Suprapubic skin (tissue), 4 donors: ENCODE measurements at places on chromosomes 6 and 20. TPM values are rescaled to one million over a fixed set of nuclear protein-coding genes. Genes with fewer than 3 reads are reported as not detected.

- no peak overlapping the region for H3K27ac ChIP-seq
- no peak for DNase-seq
- H3K4me1 ChIP-seq = peaks cover 5% of the 10 kb centered on the region
- H3K27me3 ChIP-seq = no peaks in the 10 kb centered on the region
Observed at GRCh38 chr6:74075323-74075722, 379.3 kb downstream of the CD109 start.

GRCh38 chr20:34753706-34754461, 49.7 kb downstream of the TP53INP2 start:
- H3K4me3 ChIP-seq = no peak overlapping the region
- H3K36me3 ChIP-seq = peaks cover 93% of the 10 kb centered on the region
- no peak for DNase-seq
- H3K27me3 ChIP-seq = no peaks in the 10 kb centered on the region

Gene ARFGEF3
- 5.1 TPM for total RNA-seq

Gene WFDC5
- 284 TPM for total RNA-seq

DNA sequence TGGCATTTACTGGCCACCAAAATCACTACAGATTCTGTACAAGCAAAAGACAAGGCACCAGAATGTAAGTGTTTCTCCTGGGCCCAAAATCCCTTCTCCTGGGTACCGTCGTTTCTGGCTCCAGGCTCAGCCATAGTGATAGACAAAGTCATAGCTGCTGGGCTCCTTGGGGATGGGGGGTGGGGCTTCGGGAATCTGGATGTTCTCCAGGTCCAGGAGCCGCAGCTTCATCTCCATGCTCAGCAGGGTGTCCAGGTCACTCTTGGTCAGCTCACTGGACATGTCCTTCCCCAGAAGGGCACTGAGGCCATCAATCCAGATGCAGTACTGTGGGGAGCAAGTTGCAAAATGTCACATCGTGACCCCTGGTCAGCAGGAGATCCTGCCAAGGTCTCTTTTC, 39.2 kb downstream of the ELMO2 start:
- H3K4me3 ChIP-seq = no peak overlapping the region
- H3K27ac ChIP-seq = no peak overlapping the region
- DNase-seq = no peak
- peaks cover 35% of the 10 kb centered on the region for H3K4me1 ChIP-seq

Gene PRDM1
- 10.9 TPM for total RNA-seq

GRCh38 chr6:41371461-41371991, 36.1 kb downstream of the NCR2 start:
- no peak for DNase-seq
- no peaks in the 10 kb centered on the region for H3K36me3 ChIP-seq
- peak overlapping the region; percentile 31 for H3K4me3 ChIP-seq
- H3K4me1 ChIP-seq = peaks cover 51% of the 10 kb centered on the region

DNA sequence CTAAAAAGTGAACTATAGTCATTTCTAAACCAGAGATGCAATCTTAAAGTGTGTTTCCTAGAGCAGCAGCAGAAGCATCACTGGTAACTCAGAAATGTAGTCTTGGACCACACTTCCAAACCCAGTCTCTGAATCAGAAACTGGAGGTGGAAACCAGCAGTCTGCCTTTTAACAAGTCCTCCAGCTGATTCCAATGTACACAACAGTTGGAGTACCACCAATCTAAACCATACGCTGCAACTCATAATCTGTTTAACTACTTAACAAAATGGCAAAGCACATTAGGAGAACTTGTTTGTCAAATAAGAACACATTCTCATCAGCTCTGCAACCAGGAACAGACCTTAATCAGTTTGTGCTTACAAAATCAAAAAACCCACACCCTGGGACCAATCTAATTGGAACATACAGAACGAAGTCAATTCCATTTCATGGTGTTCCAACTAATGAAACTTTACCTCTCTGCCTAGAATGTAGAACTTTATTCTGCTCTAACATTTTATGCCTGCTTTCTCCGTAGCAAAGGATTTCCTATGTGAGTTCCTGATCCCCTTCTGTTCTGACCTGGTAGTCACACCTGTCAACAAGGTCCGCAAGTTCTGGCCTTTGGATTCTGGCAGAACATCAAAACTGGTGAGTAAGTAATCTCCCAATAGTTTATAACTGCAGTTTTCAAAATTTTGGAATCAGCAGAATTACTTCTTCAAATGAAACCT, 390.4 kb downstream of the HTR1B start:
- H3K36me3 ChIP-seq = no peaks in the 10 kb centered on the region
- H3K27ac ChIP-seq = no peak overlapping the region
- H3K4me1 ChIP-seq = no peaks in the 10 kb centered on the region
- DNase-seq = no peak
- no peak overlapping the region for H3K4me3 ChIP-seq

DNA sequence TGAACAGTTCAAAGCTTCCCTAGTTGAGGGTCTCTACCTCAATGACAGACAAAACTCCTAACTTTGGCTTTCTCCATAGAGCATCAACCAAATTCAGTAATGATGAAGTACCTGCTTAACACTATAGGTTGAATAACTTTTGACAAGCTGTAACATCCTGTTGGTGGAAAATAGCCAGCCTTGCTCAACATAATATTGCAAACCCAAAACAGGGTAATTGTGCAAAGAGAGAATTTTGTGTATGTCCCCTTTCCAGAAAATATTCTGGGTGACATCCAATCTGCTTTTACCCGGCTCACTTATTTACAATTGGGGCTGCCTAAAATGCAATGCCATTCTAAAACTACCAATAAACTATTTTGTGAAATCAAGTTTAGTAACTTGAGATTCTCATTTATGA, 72.8 kb downstream of the ATXN1 start:
- no peaks in the 10 kb centered on the region for H3K36me3 ChIP-seq
- H3K27me3 ChIP-seq = no peaks in the 10 kb centered on the region
- H3K4me1 ChIP-seq = peaks cover 28% of the 10 kb centered on the region
- no peak overlapping the region for H3K4me3 ChIP-seq
- DNase-seq = no peak
- no peak overlapping the region for H3K27ac ChIP-seq

DNA sequence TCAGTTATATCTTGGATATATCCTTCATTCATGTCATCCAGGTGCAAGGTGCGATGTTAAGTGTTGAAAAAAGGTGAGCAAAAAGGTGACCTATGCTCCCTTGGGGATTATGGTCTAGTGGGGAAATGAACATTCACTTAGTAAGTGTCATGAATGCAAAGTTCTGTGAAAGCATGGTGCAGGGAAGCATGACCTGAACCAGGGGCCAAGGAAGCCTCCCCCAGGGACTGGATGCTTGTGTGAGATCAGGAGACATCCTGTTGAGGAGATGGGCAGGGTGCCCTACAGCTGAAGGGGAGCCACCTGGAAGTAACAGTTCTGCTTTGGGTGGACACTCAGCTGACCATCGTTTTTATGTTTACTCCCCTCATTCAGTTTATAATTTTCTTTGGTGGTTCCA, 179.5 kb downstream of the SYNDIG1 start:
- no peak overlapping the region for H3K4me3 ChIP-seq
- H3K27me3 ChIP-seq = no peaks in the 10 kb centered on the region
- no peak overlapping the region for H3K27ac ChIP-seq
- H3K36me3 ChIP-seq = no peaks in the 10 kb centered on the region
- DNase-seq = peak; percentile 20

- no peak overlapping the region for H3K27ac ChIP-seq
- H3K36me3 ChIP-seq = no peaks in the 10 kb centered on the region
- peaks cover 19% of the 10 kb centered on the region for H3K4me1 ChIP-seq
- H3K4me3 ChIP-seq = no peak overlapping the region
Observed at GRCh38 chr20:32285621-32286371, 8.3 kb downstream of the KIF3B start.

GRCh38 chr6:133430530-133430929, 189.4 kb downstream of the EYA4 start:
- H3K36me3 ChIP-seq = no peaks in the 10 kb centered on the region
- no peak for DNase-seq
- no peaks in the 10 kb centered on the region for H3K4me1 ChIP-seq
- no peak overlapping the region for H3K27ac ChIP-seq
- H3K4me3 ChIP-seq = no peak overlapping the region

Gene KIF25
- not detected for total RNA-seq

- H3K36me3 ChIP-seq = no peaks in the 10 kb centered on the region
- no peak for DNase-seq
- no peaks in the 10 kb centered on the region for H3K27me3 ChIP-seq
- no peaks in the 10 kb centered on the region for H3K4me1 ChIP-seq
- no peak overlapping the region for H3K4me3 ChIP-seq
Observed at GRCh38 chr6:106608080-106608668, 21.1 kb downstream of the RTN4IP1 start.

- H3K27me3 ChIP-seq = no peaks in the 10 kb centered on the region
- peaks cover 8% of the 10 kb centered on the region for H3K4me1 ChIP-seq
- DNase-seq = no peak
- H3K4me3 ChIP-seq = no peak overlapping the region
- H3K36me3 ChIP-seq = peaks cover 18% of the 10 kb centered on the region
- no peak overlapping the region for H3K27ac ChIP-seq
Observed at GRCh38 chr6:15615802-15616201, 47.0 kb downstream of the DTNBP1 start.

Gene MTFR2
- 2.4 TPM for total RNA-seq

Gene C6orf15
- 5.5 TPM for total RNA-seq

Gene TP53TG5
- total RNA-seq = not detected

DNA sequence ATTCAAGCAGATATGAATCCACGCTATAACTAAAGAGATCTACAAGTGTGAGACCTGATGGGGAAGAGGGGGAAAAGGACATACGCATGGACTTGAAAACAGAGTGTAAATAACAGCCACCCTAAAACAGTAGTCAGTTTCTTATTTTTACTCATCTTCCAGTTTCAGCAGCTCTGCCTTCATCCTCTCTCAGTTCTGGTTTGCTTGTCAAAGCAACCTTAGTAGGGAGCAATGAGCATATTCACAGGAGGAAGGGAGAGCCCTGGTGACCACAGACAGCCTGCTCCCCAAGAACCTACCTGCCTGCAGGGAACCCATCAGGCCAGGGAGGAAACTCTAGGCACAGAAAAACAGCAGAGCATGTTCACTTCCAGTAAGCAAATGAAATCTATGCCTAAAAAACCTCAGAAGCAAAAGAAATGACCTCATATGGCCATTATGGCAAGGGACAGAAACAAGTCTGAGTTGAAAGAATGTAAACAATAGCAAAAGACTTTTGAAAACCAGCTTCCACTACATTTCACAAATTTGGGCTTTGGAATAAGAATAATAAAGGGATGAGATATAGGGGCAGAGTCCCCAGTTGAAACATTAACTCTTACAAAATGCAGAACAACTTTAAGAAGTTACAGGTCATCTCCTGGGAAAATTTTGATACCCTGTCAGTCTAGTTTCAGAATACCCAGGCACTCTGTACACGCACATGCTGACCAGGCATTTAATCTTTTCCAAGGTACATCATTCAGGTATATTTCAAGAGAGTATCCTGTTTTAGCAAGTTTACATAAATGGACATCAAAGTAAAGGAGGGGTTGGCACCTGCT, 120.8 kb upstream of the BCLAF1 start:
- H3K4me1 ChIP-seq = peaks cover 18% of the 10 kb centered on the region
- DNase-seq = no peak
- no peak overlapping the region for H3K4me3 ChIP-seq
- H3K36me3 ChIP-seq = no peaks in the 10 kb centered on the region
- no peak overlapping the region for H3K27ac ChIP-seq

DNA sequence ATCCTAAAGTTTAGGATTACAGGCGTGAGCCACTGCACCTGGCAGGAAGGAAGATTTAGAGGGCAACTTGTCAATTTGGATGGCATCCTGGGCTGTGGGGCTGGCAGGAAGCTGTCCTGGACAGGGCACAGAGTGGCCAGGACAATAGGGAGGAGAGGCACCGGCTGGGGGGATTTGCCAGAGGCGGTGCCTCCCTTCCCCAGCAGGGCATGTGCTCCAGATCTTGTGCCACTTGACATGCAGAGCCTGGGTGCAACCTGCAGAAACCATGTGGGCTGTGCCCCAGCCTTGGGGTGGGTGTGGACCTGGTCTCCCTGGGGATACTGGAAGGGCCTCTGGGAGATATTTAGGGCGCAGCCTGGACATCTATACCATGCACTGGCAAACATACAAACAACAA, 58.6 kb upstream of the EEF1A1 start:
- no peak for DNase-seq
- no peaks in the 10 kb centered on the region for H3K36me3 ChIP-seq
- peaks cover 20% of the 10 kb centered on the region for H3K4me1 ChIP-seq
- H3K27me3 ChIP-seq = no peaks in the 10 kb centered on the region

Gene EFHC1
- 14.0 TPM for total RNA-seq

DNA sequence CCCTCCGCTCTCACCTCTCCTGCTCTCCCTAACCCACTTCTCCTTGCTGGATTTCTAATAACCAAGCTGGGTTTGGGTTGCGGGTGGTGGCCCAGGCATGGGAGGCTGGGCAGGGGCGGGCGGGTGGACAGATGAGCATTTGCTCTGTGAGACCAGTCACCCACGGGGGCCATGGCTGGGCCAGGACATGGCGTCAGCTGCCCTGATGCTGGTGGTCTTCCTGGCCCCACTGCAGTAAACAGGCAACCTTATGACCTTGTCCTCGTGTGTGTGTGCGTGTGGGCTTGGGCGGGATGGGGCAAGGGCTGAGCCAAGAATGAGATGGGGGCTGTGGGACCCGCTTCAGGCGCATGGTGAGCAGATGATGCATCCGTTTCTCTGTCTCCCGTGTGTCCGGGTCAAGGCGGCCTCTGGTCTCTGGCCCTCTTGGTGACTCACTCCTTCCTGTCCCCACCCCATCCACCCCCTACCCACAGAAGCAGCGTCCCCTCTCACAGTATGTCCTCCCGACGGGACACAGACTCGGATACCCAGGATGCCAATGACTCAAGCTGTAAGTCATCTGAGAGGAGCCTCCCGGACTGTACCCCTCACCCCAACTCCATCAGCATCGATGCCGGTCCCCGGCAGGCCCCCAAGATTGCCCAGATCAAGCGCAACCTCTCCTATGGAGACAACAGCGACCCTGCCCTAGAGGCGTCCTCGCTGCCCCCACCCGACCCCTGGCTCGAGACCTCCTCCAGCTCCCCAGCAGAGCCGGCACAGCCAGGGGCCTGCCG, 41.4 kb upstream of the MYL9 start:
- peaks cover 11% of the 10 kb centered on the region for H3K4me1 ChIP-seq
- H3K4me3 ChIP-seq = no peak overlapping the region
- H3K36me3 ChIP-seq = peaks cover 83% of the 10 kb centered on the region
- no peak overlapping the region for H3K27ac ChIP-seq
- no peak for DNase-seq
- no peaks in the 10 kb centered on the region for H3K27me3 ChIP-seq

- H3K4me1 ChIP-seq = no peaks in the 10 kb centered on the region
- no peak overlapping the region for H3K4me3 ChIP-seq
- no peak for DNase-seq
- no peak overlapping the region for H3K27ac ChIP-seq
- no peaks in the 10 kb centered on the region for H3K27me3 ChIP-seq
Observed at GRCh38 chr6:156513504-156513903, 263.7 kb upstream of the ARID1B start.

Gene NKAIN4
- 0.42 TPM for total RNA-seq

GRCh38 chr20:23179766-23180403, 93.8 kb upstream of the CD93 start:
- H3K36me3 ChIP-seq = no peaks in the 10 kb centered on the region
- no peaks in the 10 kb centered on the region for H3K27me3 ChIP-seq
- H3K4me1 ChIP-seq = peaks cover 7% of the 10 kb centered on the region
- DNase-seq = no peak
- H3K4me3 ChIP-seq = no peak overlapping the region
- H3K27ac ChIP-seq = no peak overlapping the region
